COR-L47 (cell line): ENCODE measurements at places on chromosomes 2 and 18.
A peak's percentile ranks its signal among the peaks of the same experiment; 100 is the strongest.

- DNase-seq = no peak
These were observed 4.1 kb downstream of the ZEB2 start for GRCh38 chr2:144515696-144516410.

- no peak for DNase-seq
These were observed 167.1 kb upstream of the FOSL2 start for GRCh38 chr2:28225473-28226080.

GRCh38 chr2:70089983-70090525, 2.8 kb downstream of the PCBP1 start:
- peak; percentile 76 for DNase-seq

DNA sequence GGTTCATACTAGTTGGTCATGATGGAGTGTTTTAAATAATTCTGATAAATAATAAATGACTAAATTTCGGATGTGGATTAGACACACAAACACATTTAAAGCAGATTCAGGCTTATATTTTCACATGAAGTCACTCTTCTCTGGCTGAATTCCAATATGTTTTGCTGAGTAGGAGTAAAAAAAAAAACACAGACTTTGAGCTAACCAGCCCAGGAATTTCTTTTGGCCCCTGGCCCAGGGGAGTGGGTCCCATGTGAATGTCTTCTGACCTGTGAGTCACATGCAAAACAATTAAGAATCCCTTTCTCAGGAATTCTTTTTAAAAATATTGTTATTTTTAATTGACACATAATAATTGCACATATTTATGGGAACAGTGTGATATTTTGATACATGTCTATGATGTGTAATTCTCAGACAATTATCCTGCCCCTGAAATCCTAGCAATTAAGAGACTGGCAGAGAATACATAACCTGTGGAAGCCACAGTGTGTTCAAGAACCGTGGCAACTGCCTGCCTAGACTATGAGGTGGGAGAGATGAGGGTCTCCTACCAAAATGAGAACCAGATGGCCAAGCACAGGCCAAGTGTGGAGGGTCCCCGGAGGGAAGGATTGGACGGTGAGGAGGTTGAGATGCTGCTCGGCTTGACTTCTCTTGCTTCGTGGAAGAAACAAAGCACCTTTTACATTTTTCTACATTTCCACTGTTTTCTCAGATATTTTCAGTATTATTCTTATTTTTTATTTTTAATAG, 236.4 kb downstream of the PIEZO2 start:
- DNase-seq = no peak

DNA sequence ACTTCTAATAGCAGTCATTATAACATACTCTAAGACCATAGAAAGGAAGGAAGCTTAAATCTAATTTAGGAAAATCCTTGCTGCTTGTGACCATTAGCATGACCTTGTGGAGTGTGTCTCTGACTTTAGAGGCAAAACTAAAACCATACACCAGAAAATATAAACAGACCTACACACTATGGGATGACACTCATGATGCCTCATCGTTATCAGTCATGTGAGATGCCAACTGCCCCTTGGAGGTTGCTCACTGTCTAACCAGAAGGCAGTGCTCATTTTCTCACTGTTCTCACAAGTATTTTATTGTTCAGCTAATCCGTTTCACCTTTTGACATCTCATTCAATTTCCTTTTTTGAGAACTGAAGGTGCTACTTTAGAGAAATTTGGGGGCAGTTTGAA, 376.9 kb downstream of the RND3 start:
- no peak for DNase-seq

GRCh38 chr18:26133652-26134051, at the start of gene PSMA8:
TSS of gene PSMA8 (plus strand) at chr18:26133869. CDS start at chr18:26133966, 97 bp downstream.
- DNase-seq = no peak

- DNase-seq = no peak
These were observed 27.4 kb downstream of the ASB18 start for GRCh38 chr2:236236559-236237452.
